ENCODE measurements at places on chromosomes 2 and 18.

- no peak for DNase-seq
Observed at GRCh38 chr18:11037533-11038240, 111.7 kb downstream of the PIEZO2 start.

DNA sequence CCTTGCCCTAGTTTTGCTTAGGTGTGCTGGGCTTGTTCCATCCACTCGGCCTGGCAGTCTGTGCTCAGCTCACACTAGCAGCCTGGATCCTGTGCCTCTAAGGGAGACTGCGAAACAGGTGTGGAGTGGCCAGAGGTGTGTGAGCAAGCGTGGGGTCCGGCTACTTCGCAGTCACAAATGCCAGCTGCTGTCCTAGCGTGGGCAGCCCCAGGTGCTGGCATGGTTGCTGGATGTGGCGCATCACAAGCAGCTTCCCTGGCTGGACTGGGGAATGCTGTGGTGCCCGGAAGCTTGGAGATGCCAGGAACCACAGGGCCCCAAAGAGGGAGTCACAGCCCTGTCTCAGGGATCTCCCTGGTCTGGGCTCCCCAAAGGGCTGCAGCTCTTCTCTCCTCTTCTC, 119.0 kb upstream of the TMEFF2 start:
- DNase-seq: no peak

GRCh38 chr18:12911929-12912703, 28.1 kb upstream of the PTPN2 start:
- DNase-seq: no peak

- DNase-seq: no peak
Observed at GRCh38 chr2:67242456-67242855, 154.7 kb upstream of the ETAA1 start.

- no peak for DNase-seq
Observed at GRCh38 chr18:23932385-23933067, 82.0 kb upstream of the TTC39C start.

DNA sequence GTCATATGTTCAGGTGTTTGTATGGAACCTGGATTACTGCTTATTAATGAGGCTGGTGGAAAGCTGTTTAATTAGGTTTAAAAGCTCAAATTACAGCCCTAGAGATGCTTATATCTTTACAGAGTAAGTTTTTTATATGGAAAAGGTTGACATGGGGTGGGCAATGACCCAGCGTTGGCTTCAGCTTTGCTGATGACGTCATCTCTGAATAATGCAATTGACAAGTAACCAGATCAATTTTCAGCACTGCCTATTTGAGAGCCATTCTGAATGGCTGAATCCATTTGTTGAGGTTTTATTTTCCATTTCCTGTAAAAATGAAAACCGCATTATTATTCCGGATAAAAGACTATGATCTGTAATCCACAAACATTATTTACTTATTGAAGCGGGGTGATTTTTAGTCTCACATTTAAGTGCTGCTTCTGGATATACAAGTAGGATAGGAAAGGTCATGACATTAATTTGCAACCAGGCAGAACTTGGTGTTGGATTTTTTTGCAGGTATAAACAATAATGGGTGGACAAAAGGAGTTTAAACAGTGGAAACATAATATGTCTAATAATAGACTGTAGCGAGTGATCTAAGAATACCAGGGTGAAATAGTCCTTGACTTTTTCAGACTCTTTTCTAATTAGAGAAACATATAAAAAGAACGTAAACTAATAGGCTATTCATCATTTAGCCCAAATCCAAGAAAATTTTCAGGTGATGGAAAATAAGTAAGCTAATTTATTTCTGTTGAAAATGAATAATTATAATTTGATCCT, 2.7 kb downstream of the PPP1R1C start:
- DNase-seq: no peak

DNA sequence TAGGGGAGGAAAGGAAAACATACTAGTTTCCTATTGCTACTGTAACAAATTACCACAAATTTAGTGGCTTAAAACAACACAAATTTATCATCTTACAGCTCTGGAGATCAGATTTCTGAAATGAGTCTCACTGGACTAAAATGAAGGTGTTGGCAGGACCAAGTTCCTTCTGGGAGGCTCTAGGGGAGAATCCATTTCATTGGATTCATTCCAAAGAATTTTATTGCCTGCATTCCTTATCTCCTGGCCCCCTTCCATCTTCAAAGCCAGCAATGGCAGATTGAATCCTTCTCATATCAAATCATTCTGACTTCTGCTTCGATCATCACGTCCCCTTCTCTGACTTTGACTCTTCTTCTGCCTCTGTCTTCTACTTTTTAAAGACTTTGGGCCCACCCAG, 250.9 kb downstream of the IRS1 start:
- no peak for DNase-seq

GRCh38 chr18:70086085-70086484, 119.4 kb downstream of the RTTN start:
- DNase-seq: no peak

DNA sequence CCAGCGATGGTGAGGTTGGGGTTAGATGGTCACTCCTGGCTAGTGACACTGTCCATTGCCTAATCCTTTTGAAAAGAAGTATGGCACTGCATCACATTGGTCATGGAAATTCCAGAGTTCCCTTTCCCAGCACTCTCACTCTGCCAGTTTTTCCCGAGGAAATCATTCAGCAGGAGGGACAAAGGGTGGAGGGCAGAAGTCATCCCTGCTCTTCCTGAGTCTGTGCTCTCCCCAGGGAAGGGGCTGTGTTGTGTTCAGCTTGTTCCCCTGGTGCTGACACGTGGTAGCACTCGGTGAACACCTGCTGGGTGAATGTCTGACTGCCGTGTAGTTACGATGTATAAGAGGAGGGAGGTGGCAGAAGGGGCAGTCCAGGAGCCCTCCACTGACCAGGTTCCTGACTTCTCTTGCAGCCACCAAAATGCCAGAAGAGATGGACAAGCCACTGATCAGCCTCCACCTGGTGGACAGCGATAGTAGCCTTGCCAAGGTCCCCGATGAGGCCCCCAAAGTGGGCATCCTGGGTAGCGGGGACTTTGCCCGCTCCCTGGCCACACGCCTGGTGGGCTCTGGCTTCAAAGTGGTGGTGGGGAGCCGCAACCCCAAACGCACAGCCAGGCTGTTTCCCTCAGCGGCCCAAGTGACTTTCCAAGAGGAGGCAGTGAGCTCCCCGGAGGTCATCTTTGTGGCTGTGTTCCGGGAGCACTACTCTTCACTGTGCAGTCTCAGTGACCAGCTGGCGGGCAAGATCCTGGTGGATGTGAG, 21.6 kb downstream of the STEAP3 start:
- DNase-seq: no peak

DNA sequence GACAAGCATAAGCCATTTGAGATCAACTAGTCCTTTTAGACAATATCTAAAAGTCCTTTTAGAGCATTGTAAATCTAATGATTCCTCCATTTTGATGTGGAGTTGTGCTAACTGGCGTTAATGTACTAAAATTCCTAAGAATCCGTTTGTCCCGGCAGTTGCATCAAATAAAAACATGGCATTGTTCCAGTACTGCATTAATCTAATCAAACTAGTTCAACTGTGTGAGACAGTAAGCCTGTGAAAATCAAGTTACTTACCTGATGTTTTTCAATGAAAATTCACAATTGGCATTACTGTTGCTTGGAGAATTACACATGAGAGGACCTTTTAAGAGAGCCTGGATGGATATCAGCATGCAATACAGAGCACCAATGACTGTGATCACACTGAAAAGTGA, 13.3 kb downstream of the TM4SF20 start:
- no peak for DNase-seq

DNA sequence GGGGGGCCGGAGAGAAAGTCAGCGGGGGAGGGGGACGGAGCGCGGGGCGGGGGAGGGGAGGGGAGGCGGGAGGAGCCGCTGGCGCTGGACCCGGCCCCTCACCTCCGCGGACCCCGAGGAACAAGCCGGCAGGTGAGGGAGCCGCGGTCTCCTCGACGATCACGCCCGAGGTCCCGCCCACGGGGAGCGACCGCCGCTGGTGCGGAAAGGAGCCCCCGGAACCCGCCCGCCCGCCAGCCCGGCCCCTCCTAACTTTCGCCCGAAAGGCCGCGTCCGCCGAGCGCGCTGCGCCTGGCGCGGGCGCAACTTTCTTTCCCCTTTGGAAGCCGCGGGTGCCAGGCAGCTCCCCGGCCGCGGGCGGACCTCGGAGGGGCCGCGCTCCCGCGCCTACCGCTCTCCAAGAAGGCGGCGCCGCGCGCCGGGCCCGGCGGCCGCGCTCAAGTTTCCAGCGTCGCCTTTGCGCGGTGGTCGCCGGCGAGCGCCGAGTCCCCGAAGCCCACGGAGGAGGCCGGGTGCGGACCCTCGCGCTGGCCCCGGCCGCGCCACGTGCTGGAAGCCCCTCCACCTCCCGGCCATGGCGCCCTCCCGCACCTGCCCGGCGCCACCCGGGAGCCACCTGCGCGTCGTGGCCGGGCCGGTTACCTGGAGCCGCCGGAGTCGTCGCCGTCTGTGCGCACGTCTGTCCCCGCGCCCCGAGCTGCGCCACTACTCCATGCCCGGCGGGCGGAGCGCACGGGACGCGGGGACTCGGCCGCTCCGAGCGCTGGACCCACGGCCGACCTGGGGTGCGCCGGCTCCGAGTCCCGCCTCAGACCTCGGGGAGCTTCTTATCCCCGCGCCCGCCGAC, at the start of gene ALKAL2:
TSS of gene ALKAL2 (minus strand) at position 181 of the 847 bp plus-strand sequence. CDS start 256 bp downstream, outside the sequence.
- DNase-seq: peak; percentile 30

DNA sequence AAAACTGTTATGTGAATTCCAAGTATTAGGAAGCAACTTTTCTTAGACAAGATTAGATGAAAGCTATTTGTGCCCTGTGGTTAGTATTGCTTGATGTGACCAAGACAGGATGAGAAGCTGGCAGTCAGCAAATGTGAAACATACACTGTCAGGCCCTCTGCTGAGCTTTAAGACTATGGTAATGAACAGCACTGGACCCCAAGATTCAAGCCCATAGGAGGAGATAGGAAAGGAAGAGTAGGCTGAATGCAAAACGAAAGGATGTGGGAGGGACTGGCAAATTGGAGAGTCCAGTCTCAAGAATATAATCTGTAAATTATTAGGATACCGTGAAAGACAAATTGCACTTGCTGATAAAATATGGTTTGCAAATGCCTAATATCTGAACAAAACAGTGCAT, 16.4 kb downstream of the BZW1 start:
- DNase-seq: no peak

- no peak for DNase-seq
Observed at GRCh38 chr2:170092436-170093060, 85.4 kb upstream of the MYO3B start.

DNA sequence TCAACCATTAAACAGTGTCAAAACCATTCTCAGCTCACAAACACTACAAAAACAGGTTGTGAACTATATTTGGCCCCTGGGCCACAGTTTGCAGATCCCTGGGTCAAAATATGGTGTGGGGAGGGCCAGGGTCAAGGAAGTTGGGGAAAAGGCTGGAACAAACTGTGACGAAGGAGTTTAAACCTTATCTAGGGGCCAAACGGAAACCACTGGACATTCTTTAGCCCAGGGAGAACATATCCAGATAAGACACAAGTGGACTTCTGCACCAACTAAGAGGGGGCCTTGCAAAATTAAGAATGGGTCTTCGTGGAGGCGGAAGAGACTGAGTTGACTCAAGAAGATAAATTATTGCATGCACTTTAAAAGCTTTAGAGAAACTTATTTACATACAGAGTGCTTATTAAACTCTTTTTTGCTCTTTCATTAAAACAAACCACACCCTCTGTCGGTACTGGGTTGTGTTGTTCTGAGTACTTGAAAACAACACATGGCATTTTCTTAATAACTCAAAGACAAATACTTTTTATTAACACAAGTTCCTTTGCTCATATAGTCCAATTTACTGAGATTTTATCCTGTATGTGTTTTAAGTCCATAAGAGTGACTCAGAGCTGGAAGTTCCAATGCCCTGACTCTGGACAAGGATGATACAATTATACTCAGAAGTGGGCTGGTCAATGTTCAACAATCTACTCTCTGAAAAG, 5.3 kb upstream of the ASAP2 start:
- no peak for DNase-seq

DNA sequence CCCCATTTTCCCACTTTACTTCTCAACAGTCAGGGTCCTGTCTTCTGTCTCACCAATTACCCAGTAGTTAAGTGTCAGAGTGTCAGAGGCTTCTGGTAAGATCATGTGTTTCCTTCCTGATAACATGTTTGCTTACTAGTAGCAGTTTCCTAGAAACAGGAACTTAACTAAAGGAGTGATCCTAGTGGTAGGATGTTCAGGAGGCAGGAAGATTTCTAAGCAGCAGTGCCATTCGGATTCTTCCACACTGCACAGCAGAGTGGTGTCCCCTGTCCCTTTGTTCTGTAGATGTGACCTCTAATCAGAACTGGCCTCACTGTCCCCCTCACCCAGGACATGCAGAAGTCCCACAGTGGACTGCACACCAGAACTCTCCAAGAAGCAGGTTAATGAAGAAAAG, 221.8 kb upstream of the OSR1 start:
- no peak for DNase-seq

- DNase-seq: no peak
Observed at GRCh38 chr2:17401096-17401495, 117.1 kb downstream of the RAD51AP2 start.

GRCh38 chr2:127770973-127771735, 39.8 kb downstream of the WDR33 start:
- DNase-seq: no peak

DNA sequence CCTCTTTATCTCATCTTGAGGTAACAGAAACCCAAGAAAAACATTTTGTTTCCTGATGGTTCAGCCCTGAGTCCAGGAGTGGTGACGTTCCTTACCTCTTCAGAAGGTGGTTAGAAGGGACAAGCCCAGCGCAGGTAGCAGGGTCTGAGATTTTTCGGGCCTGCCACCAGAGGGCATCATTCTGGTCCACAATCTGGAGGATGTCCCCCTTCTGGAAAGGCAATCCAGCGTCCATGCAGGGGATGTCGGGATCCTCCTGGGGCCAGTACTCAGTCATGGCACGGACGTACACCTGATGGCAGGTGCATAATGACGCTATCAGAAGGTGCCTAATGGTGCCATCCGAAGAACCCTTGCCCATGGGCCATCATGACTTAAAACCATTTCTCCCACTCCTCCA, 17.7 kb downstream of the MPP4 start:
- no peak for DNase-seq

DNA sequence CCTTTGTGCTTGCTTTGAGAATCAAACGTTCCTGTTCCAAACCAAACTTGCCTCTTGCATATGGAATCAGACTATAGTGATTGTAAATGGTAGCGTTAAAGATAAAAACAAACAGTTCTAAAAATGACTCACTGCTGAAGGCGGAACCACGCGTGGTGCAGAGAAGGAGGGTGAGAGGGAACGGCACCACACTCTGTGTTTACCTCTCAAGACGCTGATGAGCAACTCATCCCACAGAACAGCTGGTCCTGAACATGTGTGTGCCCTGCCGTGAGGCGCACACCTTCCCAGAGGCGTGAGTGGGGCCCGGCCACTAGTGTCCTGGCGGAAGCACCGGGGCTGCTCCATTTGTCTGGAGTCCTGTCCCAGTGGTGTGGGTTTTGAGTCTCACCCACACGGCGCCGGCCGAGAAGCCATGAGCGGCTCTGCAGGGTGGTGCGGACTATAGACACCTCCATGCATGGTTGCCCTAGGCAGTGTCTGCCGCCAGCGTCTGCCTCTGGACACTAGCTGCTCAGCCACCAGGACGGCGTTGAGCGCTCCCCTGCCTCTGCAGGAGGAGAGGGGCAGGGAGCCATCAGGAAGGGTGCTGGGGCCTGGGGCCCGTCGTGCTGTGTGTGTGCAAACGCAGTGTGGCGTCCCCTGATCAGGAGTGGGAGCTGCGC, 52.1 kb downstream of the NFATC1 start:
- DNase-seq: no peak

- DNase-seq: no peak
Observed at GRCh38 chr2:206657087-206657486, 14.8 kb downstream of the FAM237A start.

GRCh38 chr2:152186262-152186661, 10.7 kb upstream of the STAM2 start:
- no peak for DNase-seq

- DNase-seq: no peak
Observed at GRCh38 chr2:57552885-57553284, 493.7 kb upstream of the VRK2 start.
